ENCODE measurements at places on chromosomes 1 and 21.

- DNase-seq: peak; percentile 100
These were observed at the start of the genes CCT3 and TSACC for GRCh38 chr1:156338180-156338976. Gene CCT3 (minus strand): TSS chr1:156338292. CDS start chr1:156338184, 108 bp downstream. Gene TSACC (plus strand): TSS chr1:156338526. CDS start chr1:156339758, 1,232 bp downstream.

DNA sequence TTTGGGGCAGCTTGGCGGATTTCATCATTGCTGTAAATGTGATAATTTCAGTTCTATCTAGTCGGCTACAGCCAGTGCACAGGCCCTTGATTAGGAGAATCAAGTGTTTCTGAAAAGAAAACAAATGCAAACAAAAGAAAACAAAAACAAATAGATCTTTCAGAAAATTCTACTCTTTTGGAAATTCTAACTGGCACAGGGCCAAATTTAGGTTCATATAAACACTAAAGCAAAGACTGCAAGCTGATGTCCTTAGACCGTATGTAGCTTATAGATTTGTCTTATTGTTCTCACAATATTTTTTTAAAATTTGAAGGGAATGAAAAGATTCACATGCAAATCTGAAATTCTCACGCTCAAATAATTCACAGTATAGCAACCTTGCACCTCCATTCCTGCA is 11.2 kb downstream of the UBR4 start:
- DNase-seq: no peak

DNA sequence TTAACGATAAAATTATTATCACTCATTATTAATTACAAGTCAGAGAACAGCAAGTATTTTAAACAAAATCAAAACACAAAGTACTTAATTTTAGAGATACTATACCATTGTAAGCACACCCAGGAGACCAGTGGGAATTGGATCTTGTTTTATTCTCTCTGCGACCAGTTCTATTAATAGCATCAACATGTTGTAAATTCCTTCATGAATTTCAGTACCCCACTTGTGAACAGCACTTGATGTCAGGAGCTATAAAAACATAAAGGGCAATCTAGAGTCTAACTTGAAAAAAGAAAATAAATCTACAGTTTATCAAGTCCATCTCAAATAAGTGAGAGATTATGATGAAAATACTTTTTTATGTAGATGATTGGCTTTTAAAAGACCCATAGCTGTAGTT is 42.9 kb downstream of the USP24 start:
- no peak for DNase-seq

DNA sequence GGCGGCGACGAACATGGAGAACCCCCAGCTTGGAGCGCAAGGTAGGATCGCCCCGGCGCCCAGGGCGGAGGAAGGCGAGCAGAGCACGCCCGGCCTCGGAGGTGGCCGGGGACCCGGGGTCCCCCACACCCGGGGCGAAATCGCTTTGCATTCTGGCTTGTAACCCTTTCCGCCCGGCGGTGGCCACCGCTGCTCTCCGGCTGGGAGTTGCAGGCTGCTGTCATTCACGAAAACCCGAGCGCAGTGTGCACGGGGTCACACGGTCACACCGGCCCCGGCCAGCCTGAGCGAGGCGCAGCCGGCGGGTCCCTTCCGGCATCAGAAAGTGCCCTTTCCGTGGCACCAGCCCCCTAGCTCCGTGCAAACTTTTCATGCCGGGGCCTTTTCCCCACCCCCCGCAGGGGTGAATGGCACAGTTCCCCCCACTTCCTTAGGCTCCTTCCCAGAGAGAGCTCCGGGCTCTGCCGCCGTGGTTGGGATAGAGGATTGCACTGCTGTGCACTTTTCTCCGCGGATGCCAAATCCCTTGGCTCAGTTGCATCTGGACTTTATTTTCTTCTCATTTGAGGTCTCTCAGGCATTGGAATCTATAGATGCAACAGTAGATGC is 802 bp downstream of the KAZN start:
- DNase-seq: peak; percentile 56

- peak; percentile 86 for DNase-seq
These were observed 7.6 kb upstream of the NPL start for GRCh38 chr1:182781841-182782586.

DNA sequence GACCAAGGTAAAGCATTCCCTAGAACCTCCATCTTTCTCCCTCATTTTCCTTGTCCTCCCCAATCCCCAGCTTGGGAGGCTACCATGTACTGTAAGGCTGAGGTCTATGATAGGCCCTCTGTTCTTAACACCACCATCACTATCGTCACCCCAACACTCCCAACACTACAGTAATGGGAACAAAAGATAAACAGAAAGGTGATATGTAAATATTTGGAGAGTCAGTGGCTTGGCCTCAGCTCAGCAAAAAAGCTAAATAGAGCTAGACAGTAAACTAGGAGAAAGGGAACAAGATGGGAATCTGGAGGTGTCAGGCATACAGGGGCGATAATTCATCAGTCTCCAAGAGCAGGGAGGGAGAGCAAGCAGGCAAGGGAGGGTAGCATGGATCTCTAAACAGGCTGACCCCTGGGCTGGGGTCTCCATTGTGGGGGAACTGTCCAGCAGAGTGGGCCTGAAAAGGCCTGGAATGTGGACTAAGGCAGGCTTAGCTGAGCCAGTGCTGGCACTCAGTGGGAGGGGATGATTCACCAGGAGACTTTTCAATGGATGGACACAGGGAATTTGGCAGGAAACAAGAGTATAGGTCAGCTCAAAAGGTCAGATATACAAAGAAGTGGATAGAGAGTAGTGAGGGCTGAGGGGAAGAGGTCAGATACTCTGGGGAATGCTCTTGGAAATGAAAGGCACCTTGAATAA is 6.7 kb downstream of the WNT2B start:
- no peak for DNase-seq

DNA sequence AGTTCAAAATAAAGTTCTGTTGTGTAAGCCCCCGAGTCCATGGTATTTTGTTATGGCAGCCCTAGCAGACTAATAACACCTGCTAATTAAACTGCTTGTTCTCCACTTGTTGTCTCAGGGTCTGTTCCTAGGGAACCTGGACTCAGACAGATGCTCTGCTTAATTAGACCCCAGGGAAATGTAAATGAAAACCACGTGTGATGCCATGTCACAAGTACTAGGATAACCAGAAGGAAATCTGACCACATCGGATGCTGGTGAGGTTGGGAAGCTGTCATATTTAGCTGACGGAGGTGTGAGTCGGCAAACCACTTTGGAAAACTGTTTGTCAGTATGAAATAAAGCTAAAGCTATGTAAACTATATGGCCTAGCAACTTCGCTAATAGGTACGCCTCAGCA is 19.6 kb downstream of the EDN2 start:
- DNase-seq: no peak

GRCh38 chr1:205016075-205016474 is 26.9 kb upstream of the CNTN2 start:
- no peak for DNase-seq

GRCh38 chr21:43269440-43269839 is 100.6 kb downstream of the CRYAA start:
- peak; percentile 52 for DNase-seq

DNA sequence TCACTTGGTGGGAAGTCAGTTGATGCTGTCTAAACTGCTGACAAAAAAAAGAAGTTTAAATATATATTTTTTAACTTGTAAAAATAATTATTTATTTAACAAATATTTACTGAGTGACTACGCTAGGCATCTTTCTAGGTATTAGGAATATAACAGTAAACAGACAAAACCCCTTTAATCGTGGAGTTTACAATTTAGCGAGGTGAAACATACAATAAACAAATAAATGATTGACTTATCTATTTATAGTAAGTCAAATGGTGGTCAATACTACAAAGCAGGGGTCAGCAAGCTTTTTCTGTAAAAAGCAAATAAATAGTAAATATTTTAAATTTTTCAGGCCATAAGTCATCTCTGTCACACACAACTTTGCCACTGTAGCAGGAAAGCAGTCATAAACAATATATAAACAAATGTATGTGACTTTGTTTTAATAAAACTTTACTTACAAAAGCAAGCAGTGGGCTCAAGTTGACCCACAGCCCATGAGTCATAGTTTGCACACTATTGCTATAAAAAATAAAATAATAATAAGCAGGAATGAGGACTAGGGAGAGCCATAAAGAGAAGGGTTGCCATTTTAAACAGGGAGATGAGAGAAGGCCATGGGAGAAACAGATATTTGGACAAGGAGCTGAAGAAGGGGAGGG is 263.9 kb downstream of the PLPP3 start:
- no peak for DNase-seq

GRCh38 chr1:242065813-242066212 is 66.9 kb upstream of the MAP1LC3C start:
- DNase-seq: peak; percentile 22

- peak; percentile 52 for DNase-seq
These were observed 98.1 kb downstream of the ADSS2 start for GRCh38 chr1:244353551-244354091.

DNA sequence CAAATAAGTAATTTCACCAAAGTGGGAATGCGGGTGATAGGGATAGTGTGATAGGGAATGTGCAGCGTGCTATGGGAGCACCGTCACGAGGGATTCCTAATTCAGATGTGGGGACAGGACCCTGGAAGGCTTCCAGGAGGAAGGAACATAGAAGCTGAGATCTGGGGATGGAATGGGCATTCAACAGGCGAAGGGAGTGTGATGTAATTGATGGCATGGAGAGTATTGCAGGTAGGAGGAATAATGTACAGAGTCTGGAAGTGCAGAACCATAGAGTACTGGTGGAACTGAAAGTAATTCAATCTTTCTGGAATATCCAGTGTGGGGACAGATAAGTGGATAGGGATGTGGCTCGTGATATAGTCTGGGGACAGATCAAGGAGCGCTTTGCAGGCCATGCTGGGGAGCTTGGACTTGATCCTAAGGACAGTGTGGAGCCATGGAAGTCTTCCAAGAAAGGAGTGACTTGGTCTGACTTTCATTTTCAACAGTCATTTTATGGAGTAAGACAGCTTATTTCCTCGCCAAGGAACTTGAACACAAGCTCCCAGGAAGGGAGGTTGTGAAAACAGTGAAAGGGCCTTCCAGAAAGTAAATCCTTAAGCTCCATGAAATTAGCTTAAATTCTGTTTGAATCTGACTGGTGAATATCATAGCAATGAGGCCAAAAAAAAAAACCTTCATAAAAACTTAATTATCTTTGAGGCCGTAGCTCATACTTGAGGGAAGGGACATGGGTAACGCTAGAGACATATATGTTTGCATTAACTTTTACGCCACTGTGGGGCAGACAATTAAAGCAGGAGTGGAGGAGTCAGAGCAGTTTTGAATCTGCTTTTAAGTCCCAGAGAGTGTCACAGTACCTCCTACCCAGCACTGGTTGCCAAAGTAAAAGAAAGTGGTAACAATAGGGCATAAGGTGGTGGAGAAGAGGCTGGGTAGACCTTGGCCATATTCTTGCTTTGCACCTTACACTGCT is 55.8 kb downstream of the ROR1 start:
- no peak for DNase-seq

DNA sequence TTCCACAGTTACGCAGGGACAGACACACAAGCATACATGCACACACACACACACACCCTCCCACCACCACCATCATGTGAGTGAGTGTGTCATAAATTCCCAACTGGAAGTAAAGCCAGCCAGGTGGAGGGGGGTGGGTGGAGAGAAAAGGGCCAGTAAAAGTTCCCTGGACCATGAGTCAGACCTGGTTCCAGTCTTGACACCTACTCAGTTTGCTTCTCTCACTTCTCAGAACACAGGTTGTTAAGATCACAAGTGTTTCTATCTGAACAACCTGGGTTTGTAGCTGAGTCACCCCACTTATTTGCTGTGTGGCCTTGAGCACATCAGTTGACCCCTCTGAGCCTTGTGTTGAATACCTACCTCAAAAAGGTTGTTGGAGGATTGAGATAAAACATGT is 9.6 kb downstream of the EPHA10 start:
- DNase-seq: peak; percentile 31

- no peak for DNase-seq
These were observed 124.6 kb upstream of the CXADR start for GRCh38 chr21:17388226-17388625.

DNA sequence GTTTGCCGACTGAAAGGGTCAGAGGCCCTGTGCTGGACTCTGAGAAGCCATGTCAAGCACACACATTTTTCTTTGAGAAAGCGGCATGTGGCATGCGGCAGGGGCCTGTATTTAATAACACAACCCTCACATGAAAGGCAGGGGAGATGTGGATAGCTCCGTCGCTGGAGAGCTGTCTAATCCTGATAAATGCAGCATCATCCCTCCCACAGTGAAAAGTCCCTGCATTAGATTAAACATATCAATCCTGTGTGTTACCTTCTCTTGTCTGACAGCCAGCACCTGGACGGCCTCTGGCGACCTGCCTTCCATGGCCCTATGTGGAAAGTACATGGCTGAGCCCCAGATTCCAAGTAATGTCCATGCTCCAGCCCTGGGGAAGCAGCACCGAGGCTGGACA is 313.0 kb upstream of the AJAP1 start:
- no peak for DNase-seq

Measured in GM12865 (cell line).